Effector memory CD8-positive, alpha-beta T cell (primary cell): ENCODE measurements at places on chromosomes 1 and 21.

DNA sequence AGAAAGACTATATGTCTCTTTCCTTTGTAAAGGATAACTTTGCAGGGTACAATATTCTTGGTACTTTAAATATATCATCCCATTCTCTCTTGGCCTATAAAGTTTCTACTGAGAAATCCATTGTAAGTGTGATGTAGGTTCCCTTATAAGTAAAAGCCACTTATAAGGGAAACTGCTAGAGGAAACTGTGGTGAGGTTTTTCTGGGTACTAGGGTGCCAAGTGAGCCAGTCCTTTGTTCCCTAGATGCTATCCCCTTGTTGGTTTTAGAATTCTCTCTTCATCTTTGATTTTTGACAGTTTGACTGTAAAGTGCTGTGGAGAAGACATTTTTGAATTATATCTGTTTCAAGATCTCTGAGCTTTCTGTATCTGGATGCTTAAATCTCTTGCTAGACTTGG is 108.9 kb upstream of the NEK7 start:
- H3K4me1 ChIP-seq = peaks cover 8% of the 10 kb centered on the region
- no peak overlapping the region for H3K4me3 ChIP-seq
- no peaks in the 10 kb centered on the region for H3K36me3 ChIP-seq
- no peaks in the 10 kb centered on the region for H3K27me3 ChIP-seq
- no peak for DNase-seq

GRCh38 chr1:8681911-8682310 is 135.5 kb downstream of the RERE start:
- no peak overlapping the region for H3K27ac ChIP-seq
- no peaks in the 10 kb centered on the region for H3K36me3 ChIP-seq
- no peak overlapping the region for H3K4me3 ChIP-seq
- H3K27me3 ChIP-seq = no peaks in the 10 kb centered on the region

- H3K4me3 ChIP-seq = no peak overlapping the region
- no peaks in the 10 kb centered on the region for H3K36me3 ChIP-seq
- H3K27ac ChIP-seq = peak overlapping the region; percentile 18
- H3K4me1 ChIP-seq = peaks cover 4% of the 10 kb centered on the region
- no peak for DNase-seq
Observed at GRCh38 chr1:11520531-11521233, 41.7 kb downstream of the DISP3 start.

GRCh38 chr1:16631248-16632043 is 18.1 kb upstream of the NBPF1 start:
- H3K4me3 ChIP-seq = no peak overlapping the region
- H3K27me3 ChIP-seq = no peaks in the 10 kb centered on the region
- H3K36me3 ChIP-seq = peaks cover 72% of the 10 kb centered on the region
- H3K4me1 ChIP-seq = peaks cover 22% of the 10 kb centered on the region
- DNase-seq = no peak

- no peak overlapping the region for H3K27ac ChIP-seq
- H3K36me3 ChIP-seq = peaks cover 2% of the 10 kb centered on the region
- H3K4me1 ChIP-seq = no peaks in the 10 kb centered on the region
- DNase-seq = no peak
Observed at GRCh38 chr21:46159390-46159789, 4.0 kb upstream of the FTCD start.

GRCh38 chr1:29119121-29119929 is 4.4 kb downstream of the TMEM200B start:
- DNase-seq = no peak
- no peak overlapping the region for H3K4me3 ChIP-seq
- peaks cover 61% of the 10 kb centered on the region for H3K36me3 ChIP-seq

GRCh38 chr1:28200234-28200873 is 23.9 kb upstream of the PTAFR start:
- no peak for DNase-seq
- peak overlapping the region; percentile 84 for H3K27ac ChIP-seq
- peak overlapping the region; percentile 74 for H3K4me3 ChIP-seq
- H3K27me3 ChIP-seq = no peaks in the 10 kb centered on the region
- H3K4me1 ChIP-seq = peaks cover 33% of the 10 kb centered on the region

DNA sequence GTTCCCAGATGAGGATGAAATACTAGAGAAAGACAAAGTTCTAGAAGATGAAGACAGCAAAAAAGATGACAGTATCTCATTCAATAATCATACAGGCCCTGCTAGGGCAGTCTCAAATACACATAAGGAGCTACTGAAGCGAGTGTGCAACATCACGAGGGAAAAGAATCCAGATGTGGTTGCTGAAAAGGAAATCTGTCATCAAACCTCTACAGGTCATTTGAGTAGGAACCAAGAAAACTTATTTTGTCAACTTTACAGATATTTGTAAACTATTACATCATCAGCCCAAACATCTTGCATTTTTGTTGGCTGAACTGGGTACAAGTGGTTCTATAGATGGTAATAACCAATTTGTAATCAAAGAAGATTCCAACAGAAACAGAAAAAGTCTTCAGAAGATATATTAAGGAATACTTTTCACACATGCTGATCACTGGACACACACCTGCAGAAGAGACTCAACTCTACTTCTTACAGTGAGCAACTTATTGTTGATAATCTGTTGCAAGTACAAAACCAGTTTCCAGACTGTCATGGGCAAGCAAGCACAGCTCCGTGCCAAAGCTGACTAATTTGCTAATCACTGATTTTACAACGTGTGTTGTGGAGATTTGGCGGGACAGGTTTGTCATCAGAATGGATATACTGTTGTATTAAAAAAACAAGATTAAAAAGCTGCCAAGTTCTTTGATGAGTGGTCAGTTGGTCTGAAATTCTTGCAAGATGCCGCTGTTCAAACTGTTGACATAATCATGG is 42.1 kb downstream of the TRIM33 start:
- peak overlapping the region; percentile 85 for H3K27ac ChIP-seq
- H3K36me3 ChIP-seq = peaks cover 8% of the 10 kb centered on the region
- no peak for DNase-seq
- H3K4me3 ChIP-seq = peak overlapping the region; percentile 73
- H3K27me3 ChIP-seq = no peaks in the 10 kb centered on the region
- peaks cover 63% of the 10 kb centered on the region for H3K4me1 ChIP-seq

- H3K4me3 ChIP-seq = peak overlapping the region; percentile 66
- peaks cover 6% of the 10 kb centered on the region for H3K36me3 ChIP-seq
- no peaks in the 10 kb centered on the region for H3K27me3 ChIP-seq
- H3K27ac ChIP-seq = peak overlapping the region; percentile 92
Observed at GRCh38 chr1:109790329-109790728, 26.6 kb upstream of the EPS8L3 start.

DNA sequence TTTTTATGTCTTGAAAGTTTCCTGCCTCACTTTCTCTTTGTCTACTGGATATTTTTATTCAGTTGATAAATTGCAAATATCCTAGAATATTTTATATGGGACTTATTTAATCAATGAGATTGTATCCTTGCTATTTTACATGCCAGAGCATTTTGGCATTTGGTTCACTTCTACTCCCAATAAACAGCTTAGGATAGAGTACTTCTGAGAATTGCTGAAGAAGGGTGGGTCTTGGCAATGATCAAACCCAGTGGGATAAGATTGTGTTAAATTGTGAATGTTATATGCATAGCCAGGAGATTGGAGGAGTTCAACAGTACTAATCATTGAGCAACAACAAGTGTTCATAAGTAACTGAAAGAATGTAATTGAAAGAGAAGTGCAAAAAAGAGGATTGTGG is 60.1 kb downstream of the SDCCAG8 start:
- H3K36me3 ChIP-seq = peaks cover 11% of the 10 kb centered on the region
- H3K4me1 ChIP-seq = no peaks in the 10 kb centered on the region
- DNase-seq = no peak

DNA sequence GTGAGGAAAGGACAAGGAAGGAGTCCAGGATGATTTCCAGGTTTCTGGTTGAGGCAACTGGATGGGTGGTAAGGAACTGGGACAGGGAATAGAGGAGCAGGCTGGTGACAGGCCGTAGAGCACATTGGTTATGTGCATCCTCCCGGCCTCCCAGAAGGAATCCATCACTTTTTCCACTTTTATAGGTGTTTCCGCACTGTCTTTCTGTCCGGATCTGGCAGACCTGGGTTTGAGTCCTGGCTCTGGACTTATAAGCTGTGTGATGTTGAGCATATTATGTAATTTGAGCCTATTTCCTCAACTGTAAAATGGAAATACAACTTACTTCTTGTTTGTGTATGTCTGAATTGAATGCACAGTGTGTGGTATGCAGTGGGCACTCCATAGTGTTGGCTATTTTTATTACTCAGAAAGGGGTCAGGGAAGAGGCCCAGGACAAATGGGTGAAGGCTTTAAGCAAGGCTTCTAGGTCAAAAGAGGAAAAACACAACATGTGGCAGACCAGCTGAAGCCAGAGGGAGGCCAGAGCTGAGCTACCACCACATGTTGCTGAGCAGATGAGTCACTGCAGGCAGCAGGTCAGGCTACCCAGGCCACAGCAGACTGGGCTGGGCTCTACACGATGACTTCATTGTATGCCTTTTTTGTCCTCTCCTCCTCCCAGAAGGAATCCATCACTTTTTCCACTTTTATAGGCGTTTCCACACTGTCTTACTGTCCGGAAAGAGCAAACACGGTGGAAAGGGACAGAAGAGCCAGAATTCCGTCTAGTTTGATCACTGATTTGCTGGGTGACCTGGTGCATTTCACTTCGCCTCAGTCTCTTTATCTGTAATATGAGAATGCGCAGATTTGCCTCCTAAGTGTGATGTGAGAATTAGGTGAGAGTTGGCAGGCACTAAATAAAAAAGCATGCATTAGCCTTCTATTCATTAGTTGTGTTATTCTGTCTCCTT is 791 bp upstream of the MAST2 start:
- peaks cover 19% of the 10 kb centered on the region for H3K4me1 ChIP-seq
- H3K27ac ChIP-seq = peak overlapping the region; percentile 73
- H3K4me3 ChIP-seq = peak overlapping the region; percentile 95
- peaks cover 5% of the 10 kb centered on the region for H3K36me3 ChIP-seq
- DNase-seq = no peak

- DNase-seq = no peak
- no peak overlapping the region for H3K27ac ChIP-seq
- H3K36me3 ChIP-seq = no peaks in the 10 kb centered on the region
- no peak overlapping the region for H3K4me3 ChIP-seq
Observed at GRCh38 chr1:14180738-14181137, 417.7 kb upstream of the KAZN start.

DNA sequence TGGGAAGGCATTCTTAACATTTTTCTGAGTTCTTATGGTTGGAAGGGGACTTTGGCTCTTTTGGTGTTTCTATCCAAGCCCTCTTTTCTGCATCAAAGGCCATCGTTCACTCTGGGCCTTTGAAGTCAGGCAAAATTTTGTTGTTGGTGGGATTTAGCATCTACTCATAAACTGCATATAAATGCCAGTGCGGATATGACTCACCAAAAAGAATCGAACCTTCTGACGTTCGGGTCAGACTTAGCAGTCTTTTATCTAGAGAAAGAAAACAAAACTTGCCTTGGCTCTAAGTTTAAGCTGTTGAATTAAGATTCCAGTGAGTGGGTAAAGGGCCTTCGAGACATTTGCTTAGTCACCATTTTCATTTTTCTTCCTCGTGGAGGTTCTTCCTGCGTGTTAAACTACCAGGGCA is 51.4 kb downstream of the EVA1C start:
- peaks cover 5% of the 10 kb centered on the region for H3K4me1 ChIP-seq
- no peak overlapping the region for H3K27ac ChIP-seq
- DNase-seq = no peak
- H3K27me3 ChIP-seq = no peaks in the 10 kb centered on the region
- no peak overlapping the region for H3K4me3 ChIP-seq

DNA sequence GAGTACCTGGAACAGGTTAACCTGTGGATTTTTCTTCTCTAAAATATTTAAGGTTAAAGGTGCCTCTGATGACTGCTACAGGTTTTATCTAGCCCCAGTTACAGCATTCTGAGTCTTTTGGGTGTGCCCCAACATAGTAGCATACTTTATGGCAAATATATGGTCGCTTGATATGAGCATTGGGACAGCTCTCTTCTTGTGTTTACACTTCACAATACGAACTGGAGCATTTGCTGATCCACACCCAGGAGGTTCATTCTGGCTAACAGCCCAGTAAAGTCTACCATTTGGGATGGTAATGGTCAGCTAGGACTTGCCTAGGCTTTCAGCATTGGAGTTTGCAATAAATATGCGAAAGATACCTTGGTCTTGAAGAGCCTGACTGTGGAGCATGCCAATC is 101.3 kb downstream of the DISP1 start:
- no peak overlapping the region for H3K4me3 ChIP-seq
- DNase-seq = no peak
- H3K4me1 ChIP-seq = no peaks in the 10 kb centered on the region
- H3K27me3 ChIP-seq = no peaks in the 10 kb centered on the region

GRCh38 chr1:17846341-17846740 is 91.2 kb downstream of the ACTL8 start:
- no peaks in the 10 kb centered on the region for H3K4me1 ChIP-seq
- no peaks in the 10 kb centered on the region for H3K36me3 ChIP-seq
- H3K27ac ChIP-seq = no peak overlapping the region
- DNase-seq = no peak
- H3K27me3 ChIP-seq = peaks cover 31% of the 10 kb centered on the region

DNA sequence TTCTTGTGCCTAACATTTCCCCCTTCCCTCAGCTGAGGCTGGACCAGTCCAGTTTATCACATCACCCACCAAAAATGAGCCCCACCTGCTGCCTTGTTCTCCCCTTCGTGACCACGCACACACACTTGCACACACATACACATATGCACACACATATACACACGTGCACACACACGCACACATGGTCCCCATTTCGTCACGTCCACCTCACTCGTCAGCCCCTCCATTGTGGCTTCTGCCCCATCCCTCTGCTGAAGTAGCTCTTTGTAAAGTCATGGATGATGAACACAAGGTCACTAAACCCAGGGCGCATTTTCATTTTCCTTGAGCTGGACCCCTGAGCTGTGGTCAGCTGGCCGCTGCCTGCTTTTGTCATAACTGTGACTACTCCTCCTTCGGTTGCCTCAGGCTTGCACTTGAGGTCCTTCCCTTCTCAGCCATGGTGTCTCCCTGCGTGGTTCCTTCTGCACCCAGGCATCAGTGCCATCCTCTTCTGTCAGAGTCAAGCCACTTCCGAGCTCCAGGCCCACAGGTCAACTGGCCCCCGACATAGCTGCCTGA is 93.8 kb downstream of the SYT2 start:
- no peak overlapping the region for H3K27ac ChIP-seq
- peaks cover 21% of the 10 kb centered on the region for H3K4me1 ChIP-seq
- no peak for DNase-seq
- peaks cover 6% of the 10 kb centered on the region for H3K36me3 ChIP-seq
- peaks cover 39% of the 10 kb centered on the region for H3K27me3 ChIP-seq

DNA sequence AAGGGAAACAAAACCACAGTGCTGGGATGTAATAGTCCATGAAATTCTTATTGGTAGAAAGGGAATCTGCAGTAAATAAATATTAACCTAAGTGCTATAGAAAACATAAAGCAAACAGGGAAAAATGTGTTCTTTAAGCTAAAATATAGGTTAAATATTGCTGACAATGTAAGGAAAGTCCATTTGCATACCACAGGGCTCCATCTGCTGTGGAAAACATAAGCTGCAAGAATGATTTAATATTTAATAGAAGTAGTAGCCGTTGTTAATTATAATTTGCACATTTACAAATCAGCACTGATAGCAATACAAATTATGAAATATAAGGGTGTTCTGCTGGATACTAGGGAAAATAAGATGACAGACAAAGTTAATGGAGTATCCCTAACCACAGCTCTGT is 444.9 kb upstream of the PKN2 start:
- no peaks in the 10 kb centered on the region for H3K27me3 ChIP-seq
- no peaks in the 10 kb centered on the region for H3K4me1 ChIP-seq
- H3K27ac ChIP-seq = no peak overlapping the region
- H3K36me3 ChIP-seq = no peaks in the 10 kb centered on the region
- H3K4me3 ChIP-seq = no peak overlapping the region
